ENCODE measurements at places on chromosomes 5 and 9. TPM values are rescaled to one million over a fixed set of nuclear protein-coding genes. Genes with fewer than 3 reads are reported as not detected.

DNA sequence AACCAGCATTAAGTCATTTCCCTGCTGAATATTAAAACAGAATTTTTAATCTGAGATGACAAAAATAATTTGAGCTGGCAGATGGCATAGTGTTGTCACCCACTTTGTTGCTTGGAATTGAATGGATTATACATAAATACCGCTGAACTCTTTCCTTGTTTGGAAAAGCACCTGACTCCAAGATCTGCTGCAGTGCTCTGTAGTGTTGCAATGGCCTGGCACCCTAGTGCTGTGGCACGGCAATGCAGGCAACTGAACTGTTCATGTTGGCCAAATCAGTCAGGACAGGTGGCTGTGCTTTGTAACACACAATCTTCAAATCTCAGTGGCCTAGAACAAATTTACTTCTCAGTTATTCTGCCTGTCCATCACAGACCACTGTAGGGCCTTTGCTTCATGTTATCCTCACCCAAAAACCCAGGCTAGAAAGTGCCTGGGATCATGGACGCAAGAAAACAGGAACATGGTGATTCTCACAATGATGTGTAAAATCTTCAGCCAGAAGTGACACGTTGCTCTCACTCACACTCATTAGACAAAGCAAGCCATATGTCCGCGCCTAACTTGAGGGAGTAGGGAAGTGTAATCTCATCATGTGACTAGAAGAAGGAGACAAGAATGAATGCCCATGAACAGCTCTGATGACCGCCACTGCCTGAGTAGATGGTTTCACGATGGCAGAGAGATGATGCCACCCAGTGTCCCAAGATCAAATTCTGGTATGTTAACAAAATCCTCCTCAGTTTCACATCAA, 191.9 kb upstream of the PUM3 start:
- DNase-seq, result no peak
- H3K4me3 ChIP-seq, result no peak overlapping the region

DNA sequence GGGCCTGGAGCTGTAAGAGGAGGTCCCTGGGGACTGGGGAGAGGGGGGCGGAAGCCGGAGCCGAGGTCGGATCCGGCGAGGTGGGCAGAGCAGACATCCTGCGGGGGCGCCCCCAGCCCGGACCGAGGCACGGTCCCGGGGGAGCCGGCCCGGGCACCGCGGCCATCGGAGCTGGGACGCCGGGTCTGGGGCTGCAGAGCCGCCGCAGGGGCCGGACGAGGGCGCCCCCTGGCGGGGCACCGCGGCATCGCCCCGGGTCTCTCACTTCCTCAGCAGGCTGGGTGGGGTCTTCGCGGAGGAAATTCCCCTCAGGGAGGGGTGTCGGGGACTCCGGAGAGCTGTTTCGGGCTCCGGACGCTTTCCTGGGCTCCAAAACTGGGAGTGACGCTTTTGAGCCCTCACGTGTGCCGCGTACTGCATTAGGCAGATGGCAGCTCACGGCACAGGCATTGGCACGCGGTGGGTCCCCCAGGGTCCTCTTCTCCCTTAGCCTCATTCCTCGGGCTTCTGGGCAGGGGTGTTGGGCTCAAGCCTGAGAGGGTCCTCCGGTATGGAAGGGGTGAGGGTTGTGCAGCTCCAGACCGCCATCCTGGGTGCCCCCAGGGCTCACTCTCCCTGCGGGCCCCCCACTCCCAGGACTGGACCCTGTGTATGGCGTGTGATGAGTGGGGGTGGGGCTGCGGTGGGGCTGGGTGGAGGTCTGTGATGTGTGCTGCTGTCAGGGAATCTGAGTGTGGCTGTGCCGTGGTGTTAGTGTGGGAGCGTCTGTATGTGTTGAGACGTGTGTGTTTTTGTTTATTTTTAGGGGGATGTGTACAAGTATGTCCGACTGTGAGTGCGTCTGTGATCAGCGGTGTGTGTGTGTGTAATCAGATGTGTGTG, 29.6 kb downstream of the LHX2 start:
- H3K27ac ChIP-seq, result no peak overlapping the region
- no peak overlapping the region for H3K4me3 ChIP-seq
- no peaks in the 10 kb centered on the region for H3K4me1 ChIP-seq
- peak; percentile 29 for DNase-seq
- peaks cover 25% of the 10 kb centered on the region for H3K27me3 ChIP-seq

DNA sequence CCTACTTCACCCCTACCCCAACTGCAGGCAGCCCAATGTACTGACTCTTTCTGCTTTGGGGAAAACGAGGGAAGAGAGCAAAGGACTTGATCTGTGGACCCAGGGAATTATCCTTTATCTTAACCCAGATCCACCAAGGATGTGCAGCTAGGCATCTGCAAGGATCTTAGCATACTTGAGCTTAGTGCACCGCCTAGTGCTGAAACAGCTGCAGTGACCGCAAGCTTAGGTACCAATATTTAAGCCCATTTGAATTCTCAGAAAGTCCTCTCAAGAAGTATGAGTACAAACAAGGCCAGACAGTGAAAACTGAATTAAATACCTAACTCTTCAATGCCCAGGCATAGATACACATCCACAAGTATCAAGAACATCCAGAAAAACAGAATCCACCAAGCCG, 576.7 kb upstream of the ADAMTS16 start:
- no peaks in the 10 kb centered on the region for H3K27me3 ChIP-seq
- no peak overlapping the region for H3K4me3 ChIP-seq
- no peak for DNase-seq

The MAMDC2 gene
- polyA plus RNA-seq, result 0.10 TPM

DNA sequence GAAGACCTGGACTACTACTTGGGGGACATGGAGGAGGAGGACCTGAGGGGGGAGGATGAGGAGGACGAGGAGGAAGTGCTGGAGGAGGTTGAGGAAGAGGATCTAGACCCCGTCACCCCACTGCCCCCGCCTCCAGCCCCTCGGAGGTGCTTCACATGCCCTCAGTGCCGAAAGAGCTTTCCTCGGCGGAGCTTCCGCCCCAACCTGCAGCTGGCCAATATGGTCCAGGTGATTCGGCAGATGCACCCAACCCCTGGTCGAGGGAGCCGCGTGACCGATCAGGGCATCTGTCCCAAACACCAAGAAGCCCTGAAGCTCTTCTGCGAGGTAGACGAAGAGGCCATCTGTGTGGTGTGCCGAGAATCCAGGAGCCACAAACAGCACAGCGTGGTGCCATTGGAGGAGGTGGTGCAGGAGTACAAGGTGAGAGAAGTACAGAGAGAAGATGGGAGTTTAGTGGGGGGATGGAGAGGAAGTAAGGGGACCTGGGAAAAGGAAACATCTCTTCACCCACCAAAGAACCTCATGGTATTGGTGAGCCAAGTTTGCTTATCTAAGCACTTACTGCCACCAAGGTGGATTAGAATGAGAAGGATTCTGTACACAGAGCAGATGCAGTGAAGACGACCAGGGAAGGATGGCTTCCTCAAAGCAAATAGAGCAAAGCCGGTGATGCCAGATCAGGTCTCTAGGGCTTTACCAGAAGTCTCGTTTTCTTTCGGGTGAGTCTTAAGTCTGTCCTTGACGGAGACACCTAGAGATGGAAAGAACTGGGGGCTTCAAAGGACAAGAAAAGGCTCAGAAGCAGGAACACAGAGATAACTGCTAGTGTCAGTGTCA, 1.5 kb downstream of the TRIM41 start:
- peaks cover 55% of the 10 kb centered on the region for H3K4me1 ChIP-seq
- H3K27ac ChIP-seq, result peak overlapping the region; percentile 91

The IL33 gene
- not detected for polyA plus RNA-seq

The SREK1 gene
- 21.8 TPM for polyA plus RNA-seq

The ZCCHC7 gene
- 35.2 TPM for polyA plus RNA-seq

GRCh38 chr5:51691538-51692079, 308.4 kb downstream of the ISL1 start:
- no peak overlapping the region for H3K27ac ChIP-seq
- no peaks in the 10 kb centered on the region for H3K36me3 ChIP-seq
- H3K4me1 ChIP-seq, result no peaks in the 10 kb centered on the region
- H3K27me3 ChIP-seq, result no peaks in the 10 kb centered on the region

GRCh38 chr5:111505096-111505495, 7.2 kb downstream of the STARD4 start:
- H3K27ac ChIP-seq, result no peak overlapping the region
- H3K4me3 ChIP-seq, result no peak overlapping the region
- no peaks in the 10 kb centered on the region for H3K36me3 ChIP-seq
- no peaks in the 10 kb centered on the region for H3K27me3 ChIP-seq
- H3K4me1 ChIP-seq, result peaks cover 6% of the 10 kb centered on the region

The OTULINL gene
- 24.5 TPM for polyA plus RNA-seq

The TMEM215 gene
- polyA plus RNA-seq, result not detected

GRCh38 chr5:110727025-110727314, 499 bp upstream of the TMEM232 start:
- peak overlapping the region; percentile 5 for H3K27ac ChIP-seq
- H3K4me3 ChIP-seq, result peak overlapping the region; percentile 76
- no peaks in the 10 kb centered on the region for H3K27me3 ChIP-seq
- H3K4me1 ChIP-seq, result peaks cover 4% of the 10 kb centered on the region
- no peaks in the 10 kb centered on the region for H3K36me3 ChIP-seq

DNA sequence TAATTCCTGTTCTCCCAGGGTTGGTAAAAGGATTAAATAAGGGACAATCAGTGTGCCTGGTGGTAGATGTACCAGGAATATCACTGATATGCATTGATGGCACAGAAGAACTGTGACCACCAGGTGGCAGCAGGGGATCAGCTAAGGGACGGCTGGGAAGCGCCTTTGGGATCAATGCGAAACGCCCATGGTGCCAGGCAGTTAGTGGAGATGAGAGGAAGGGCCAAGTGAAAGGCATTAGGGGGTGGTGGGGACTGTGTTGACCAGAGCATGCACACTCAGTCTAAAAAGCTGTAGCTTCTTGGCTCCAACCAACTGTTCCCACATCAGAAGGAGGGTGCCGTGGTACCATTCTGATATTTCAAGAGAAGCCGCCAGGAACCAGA, 55.6 kb downstream of the ARHGEF37 start:
- no peaks in the 10 kb centered on the region for H3K36me3 ChIP-seq
- no peak overlapping the region for H3K27ac ChIP-seq
- H3K4me1 ChIP-seq, result no peaks in the 10 kb centered on the region
- H3K4me3 ChIP-seq, result no peak overlapping the region
- DNase-seq, result peak; percentile 53

The ADRA1B gene
- not detected for polyA plus RNA-seq
